HT-29 (cell line): ENCODE measurements at places on chromosomes 7 and 10. TPM values are rescaled to one million over a fixed set of nuclear protein-coding genes. Genes with fewer than 3 reads are reported as not detected.
A peak's percentile ranks its signal among the peaks of the same experiment; 100 is the strongest.

- peak; percentile 60 for DNase-seq
Measured at GRCh38 chr10:61592581-61592980, 70.1 kb upstream of the CABCOCO1 start.

DNA sequence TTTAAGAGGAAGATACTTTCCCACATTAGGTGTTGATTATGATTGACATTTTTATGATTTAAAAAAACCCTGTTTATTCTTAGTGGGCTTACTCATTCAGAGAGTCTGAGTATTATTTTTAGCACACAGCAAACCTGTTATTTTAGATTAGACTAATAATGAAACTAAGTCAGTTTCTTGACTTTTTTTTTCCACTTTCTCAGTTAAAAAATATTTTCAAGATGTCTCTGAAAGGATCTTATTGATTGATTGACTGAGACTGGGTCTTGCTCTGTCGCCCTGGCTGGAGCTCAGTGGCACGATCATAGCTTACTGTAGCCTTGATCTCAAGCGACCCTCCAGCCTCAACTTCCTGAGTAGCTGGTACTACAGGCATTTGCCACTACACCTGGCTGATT lies 20.4 kb upstream of the INPP5F start:
- DNase-seq: no peak

GRCh38 chr10:113442336-113442735 lies 110.5 kb upstream of the HABP2 start:
- no peak for DNase-seq

DNA sequence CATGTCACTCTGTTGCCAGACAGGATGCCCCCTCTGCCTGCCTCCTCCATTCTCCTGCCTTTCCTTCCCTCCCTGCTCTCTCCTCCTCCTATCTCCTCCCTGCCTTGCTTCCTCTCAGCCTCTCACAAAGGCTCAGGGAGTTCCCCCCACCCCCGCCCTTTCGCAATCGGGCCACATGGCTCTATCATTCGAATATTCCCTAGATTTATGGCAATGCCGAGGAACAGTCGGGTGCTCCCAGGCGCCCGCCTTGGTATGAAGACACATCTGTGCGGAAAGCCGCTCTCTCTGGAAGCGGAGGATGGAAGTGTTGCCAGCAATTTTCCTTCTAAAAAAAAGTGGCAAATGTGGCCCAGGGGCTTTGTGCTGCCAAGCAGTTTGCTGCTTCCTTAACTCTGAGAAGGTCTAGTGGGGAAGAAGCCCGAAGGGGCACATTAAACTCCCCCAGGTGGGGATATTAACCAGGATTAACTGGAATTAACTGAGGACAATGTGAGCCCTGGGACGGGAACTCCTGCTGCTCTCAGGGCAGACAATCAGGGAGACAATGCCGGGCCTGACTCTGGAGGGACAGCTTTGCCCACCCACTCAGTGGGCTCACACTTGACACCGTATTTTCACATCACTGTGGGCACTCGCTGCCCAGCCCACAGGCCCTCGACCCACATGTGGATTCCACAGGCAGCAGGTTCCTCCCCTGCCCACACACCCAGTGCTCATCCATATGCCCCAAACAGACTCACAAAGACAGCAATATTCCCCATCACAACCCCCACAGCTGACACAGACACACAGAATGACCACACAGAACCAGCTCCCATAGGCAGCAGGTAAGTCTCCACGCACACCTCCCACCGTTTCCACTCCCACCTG lies 88.4 kb upstream of the SMNDC1 start:
- no peak for DNase-seq

- no peak for DNase-seq
Measured at GRCh38 chr10:122176232-122177213, 94.6 kb upstream of the BTBD16 start.

DNA sequence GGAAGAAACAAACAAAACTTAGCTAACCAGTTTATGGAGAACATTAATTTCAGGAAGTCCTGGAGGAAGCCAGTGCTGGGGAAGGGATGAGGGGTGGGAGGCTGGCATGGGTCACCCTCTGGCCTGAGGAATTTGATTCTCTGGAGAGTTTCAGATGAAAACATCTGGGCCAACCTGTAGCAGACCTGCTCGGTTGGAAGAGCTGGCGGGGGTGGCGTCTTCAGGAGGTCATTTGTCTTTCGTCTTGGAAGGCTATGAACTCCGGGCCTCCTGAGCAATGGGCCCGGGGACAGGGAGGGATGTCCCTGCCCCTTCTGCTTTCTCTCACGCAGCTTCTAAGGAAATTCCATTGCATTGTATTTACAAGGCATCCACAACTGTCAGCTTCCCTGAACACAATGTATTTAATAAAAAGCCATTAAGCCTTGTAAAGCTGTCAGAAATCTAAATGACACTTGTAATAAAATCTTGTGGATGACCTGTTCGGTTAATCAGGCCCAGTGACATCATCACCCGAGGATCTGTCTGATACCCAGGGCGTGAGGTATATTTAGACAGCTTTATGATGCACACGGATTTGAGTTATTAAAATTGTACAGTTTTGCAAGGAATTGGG lies 250.5 kb downstream of the RAB11FIP2 start:
- DNase-seq: no peak

- DNase-seq: no peak
Measured at GRCh38 chr7:74511345-74511744, 57.6 kb downstream of the GTF2IRD1 start.

The AZGP1 gene
- 42.3 and 43.2 TPM in 2 replicates for total RNA-seq

The BZW2 gene
- 110 and 115 TPM in 2 replicates for total RNA-seq

DNA sequence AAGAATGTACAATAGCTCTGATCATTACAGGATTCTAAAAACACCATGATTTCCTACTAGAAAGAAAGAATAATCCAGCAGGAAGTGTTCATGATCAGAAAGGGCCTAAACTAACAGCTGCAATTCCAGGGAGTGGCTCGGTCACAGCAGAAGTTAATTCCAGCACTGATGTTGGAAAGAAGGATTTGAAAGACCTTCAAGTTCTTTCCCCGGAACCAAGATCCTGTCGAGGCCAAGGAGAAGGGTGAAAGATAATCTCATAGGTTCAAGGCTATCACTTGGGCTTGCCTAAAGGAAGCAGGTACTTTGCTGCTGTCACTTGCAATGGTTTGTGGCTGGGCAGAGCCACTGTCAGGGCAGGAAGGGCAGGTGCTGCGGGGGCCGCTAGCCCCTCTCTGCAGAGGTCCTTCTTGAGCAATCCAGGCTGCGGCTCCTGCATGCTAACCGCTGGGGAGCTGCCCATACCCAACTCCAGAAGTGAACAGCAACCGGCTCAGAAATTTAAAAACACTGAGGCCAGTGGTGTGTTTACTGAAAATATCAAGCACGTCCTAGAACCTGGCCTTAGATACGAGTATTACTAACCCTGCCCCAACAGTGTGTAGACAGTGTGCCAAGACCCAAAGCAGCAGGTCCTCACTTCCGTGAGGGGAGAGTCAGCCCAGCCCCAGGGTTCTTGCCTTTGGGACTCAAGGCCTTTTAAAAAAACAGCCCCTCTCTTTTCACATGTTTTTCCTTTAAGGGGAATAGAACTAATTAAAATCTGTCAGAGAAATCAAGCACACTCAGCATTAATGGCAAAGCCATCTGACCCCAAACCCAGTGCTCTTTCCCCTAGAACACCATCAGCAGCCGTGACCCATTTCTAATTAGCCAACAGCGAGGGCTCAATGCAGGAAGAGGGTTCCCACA lies 76.8 kb downstream of the VIPR2 start:
- DNase-seq: no peak

DNA sequence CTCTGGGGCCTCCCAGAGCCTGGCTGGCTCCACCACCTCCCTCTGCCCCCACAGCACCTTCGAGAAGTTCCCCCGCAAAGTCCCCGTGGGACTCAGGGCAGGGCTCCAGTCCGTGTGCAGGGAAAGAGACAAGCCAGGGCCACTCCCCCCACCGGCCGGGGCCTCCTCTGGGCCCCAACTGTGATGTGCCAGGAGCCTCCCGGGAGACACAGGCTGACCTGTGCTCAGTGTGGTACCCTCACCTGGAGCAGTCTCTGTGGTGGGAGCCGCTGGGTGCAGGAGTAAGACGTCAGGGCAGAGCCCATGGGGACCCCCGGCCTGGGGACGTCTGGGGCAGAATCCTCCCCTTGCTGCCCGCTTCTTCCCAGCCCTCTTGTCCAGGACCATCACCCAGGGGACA lies 1.5 kb upstream of the ADGRA1 start:
- no peak for DNase-seq

The ZNF12 gene
- 17.2 and 22.5 TPM in 2 replicates for total RNA-seq

GRCh38 chr7:76073335-76073990 lies 25.6 kb downstream of the MDH2 start:
- no peak for DNase-seq

DNA sequence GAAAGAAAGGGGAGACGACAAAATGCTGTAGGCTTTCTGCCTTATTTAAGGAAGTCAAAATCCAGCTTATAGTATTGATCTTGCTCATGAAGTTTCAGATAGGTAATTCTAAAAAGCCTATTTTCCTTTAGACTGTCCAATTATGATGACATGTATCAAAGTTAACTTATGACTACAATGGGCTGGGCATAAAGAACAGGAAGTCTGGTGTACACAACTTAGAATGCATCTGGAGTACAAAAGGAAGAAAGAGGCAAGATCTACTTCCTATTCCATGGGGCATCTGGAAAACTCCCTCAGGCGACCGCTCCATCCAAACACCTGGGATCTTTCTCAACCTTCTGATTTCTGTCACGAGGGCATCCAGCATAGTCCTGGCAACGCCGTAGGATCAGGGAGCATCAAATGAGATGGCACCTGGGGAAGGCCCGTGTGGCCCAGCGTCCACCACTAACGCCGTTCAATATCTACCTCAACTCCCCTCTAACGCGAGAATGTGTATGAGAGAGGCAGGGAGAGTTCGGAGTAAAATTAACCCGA lies 512 bp downstream of the FAM24B start:
- no peak for DNase-seq

The NODAL gene
- not detected in 2 replicates for total RNA-seq
